ENCODE measurements at places on chromosomes 7 and 10. TPM values are rescaled to one million over a fixed set of nuclear protein-coding genes. Genes with fewer than 3 reads are reported as not detected.

Gene UBE2D1
- 14.9 TPM for total RNA-seq

Gene SORCS1
- total RNA-seq, result 0.21 TPM

Gene SSMEM1
- total RNA-seq, result not detected

Gene ASB10
- total RNA-seq, result not detected

Gene NEUROG3
- total RNA-seq, result not detected

Gene GPR37
- not detected for total RNA-seq

Gene GSTO2
- 1.4 TPM for total RNA-seq

Gene XRCC2
- 21.8 TPM for total RNA-seq

Gene HECW1
- not detected for total RNA-seq
